ENCODE measurements at places on chromosomes 7 and 10. TPM values are rescaled to one million over a fixed set of nuclear protein-coding genes. Genes with fewer than 3 reads are reported as not detected.

DNA sequence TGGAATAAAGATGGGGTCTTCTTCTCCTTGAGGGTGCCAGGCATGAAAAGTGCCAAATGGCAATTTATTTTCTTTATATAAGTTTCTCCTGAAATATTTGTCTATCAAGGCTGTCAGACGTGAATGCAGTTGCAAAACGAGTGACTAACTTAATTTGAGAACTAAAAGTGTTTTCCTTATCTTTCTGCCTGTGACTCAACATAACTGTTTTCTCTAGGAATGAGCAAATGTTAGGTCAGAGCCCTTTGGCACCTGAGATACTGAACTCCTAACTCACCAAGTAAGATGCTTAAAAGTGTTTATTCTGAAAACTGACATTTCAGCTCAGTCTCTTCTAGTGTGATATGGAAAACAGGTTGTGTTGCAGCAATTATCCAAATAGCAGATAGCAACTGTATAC is 197.0 kb downstream of the STK31 start:
- no peak for DNase-seq

- DNase-seq = no peak
Observed at GRCh38 chr7:23377134-23377533, 78.0 kb downstream of the MALSU1 start.

GRCh38 chr7:55083206-55083605 is 64.4 kb downstream of the EGFR start:
- no peak for DNase-seq

- DNase-seq = no peak
Observed at GRCh38 chr7:8923164-8923806, 489.9 kb downstream of the NXPH1 start.

- no peak for DNase-seq
Observed at GRCh38 chr7:141317033-141317585, 234.1 kb upstream of the AGK start.

GRCh38 chr7:127882313-127882920 is 148.8 kb downstream of the LRRC4 start:
- no peak for DNase-seq

- no peak for DNase-seq
Observed at GRCh38 chr7:85426487-85426960, 239.7 kb upstream of the SEMA3D start.

- DNase-seq = no peak
Observed at GRCh38 chr7:76151932-76152331, 49.8 kb upstream of the SRRM3 start.

- no peak for DNase-seq
Observed at GRCh38 chr7:30382607-30383006, 96.0 kb downstream of the NOD1 start.

- DNase-seq = no peak
Observed at GRCh38 chr10:71015674-71016073, 127.3 kb upstream of the PCBD1 start.

GRCh38 chr10:79354141-79354540 is 6.9 kb downstream of the PPIF start:
- DNase-seq = no peak

- no peak for DNase-seq
Observed at GRCh38 chr7:42720991-42721796, 190.7 kb downstream of the C7orf25 start.

DNA sequence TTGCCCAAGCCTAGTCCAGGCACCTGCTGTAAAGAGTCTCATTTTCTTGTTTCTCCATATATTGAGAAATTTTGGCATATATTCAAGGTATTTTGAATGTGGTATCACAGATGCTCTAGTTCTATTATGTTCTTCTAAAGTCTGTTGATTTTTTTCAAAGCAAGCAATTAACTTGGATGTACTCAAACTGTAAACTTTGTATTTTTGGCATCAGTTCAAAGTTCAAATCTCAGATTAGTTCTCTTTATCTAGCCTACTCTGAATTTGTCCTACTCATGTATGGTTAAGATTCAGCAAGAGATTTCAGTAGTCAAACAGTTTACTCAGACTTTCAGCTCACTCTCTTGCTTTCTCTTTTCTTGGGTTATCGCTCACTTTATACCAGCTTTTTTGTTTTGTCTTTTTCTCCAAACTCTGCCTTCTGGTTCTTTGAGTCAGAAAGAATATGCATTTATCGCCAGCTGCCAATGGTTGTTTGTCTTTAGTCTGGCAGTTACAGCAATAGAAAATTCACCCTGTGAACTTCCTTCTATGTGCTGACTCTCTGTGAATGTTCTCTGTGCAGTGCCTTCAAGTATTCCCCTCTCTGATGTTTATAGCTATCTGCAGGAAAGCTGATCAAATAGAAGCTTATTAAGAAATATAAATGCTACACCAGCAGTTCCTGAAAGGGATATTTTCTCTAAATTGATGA is 56.0 kb downstream of the ANKRD7 start:
- no peak for DNase-seq

GRCh38 chr10:32308027-32308603 is 38.8 kb downstream of the EPC1 start:
- no peak for DNase-seq

- no peak for DNase-seq
Observed at GRCh38 chr10:61076572-61077114, 132.7 kb upstream of the RHOBTB1 start.

GRCh38 chr7:39299695-39300094 is 266.5 kb upstream of the YAE1 start:
- no peak for DNase-seq

- no peak for DNase-seq
Observed at GRCh38 chr10:59606551-59606961, 103.1 kb downstream of the SLC16A9 start.

DNA sequence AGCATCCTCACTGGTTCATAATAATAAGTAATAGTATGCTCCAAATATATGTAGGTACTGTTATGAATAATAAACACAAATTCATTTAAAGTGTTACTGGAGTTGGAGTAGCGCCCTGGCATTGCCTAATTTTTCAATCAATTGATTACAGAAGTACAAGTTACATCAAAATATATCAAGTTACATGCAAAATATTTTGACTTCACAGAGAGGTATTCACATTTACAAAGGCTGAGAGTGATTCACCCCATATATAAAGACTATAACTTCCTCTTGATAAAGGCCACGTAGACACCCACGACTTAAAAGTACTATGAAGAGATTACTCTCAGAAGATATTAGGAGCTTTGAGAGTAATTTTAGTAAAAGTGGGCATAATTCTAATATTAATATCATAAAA is 13.6 kb upstream of the COL17A1 start:
- DNase-seq = no peak

GRCh38 chr7:104895522-104896236 is 118.3 kb upstream of the KMT2E start:
- no peak for DNase-seq

The ADRB1 gene
- 0.18 TPM for total RNA-seq

The DYDC2 gene
- not detected for total RNA-seq

The PPP1R17 gene
- not detected for total RNA-seq

The ADIRF gene
- total RNA-seq = 41.6 TPM

The PGAM2 gene
- 129 TPM for total RNA-seq

The PRTFDC1 gene
- not detected for total RNA-seq

The GIMAP1 gene
- 4.6 TPM for total RNA-seq

The SRRM3 gene
- total RNA-seq = 0.56 TPM

The CLEC2L gene
- total RNA-seq = not detected

The PRSS1 gene
- not detected for total RNA-seq

Data from gastrocnemius medialis (tissue), 4 donors.